ENCODE measurements at places on chromosomes 12 and 14. TPM values are rescaled to one million over a fixed set of nuclear protein-coding genes. Genes with fewer than 3 reads are reported as not detected.

DNA sequence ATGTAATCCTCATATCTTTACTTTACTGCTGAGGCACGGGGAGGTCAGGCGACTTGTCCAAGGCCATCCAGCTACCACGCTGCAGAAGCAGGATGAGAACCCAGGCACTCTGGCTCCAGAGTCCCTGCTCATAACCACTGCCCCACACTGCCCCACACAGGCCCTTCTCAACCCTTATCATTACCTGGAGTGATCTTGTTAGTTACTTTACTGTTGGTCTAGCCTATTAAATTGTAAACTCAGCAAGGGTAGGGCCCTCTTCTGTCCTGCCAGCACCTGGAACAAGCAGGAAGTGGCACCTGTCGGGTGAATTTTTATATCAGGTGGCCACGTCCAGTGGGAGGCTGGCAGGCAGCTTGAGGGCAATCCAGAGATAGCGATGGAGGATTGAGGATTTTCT, 12.2 kb downstream of the FAIM2 start:
- DNase-seq = no peak

GPR132 gene
- 0.48 TPM for total RNA-seq

CISTR gene
- total RNA-seq = 1.0 TPM

ATF7IP gene
- total RNA-seq = 66.0 TPM

- no peak for DNase-seq
Observed at GRCh38 chr12:48981757-48982157, 3.6 kb downstream of the WNT1 start.

GRCh38 chr14:72907886-72908285, 14.0 kb upstream of the DPF3 start:
- no peak for DNase-seq

CFAP73 gene
- 0.40 TPM for total RNA-seq

DNA sequence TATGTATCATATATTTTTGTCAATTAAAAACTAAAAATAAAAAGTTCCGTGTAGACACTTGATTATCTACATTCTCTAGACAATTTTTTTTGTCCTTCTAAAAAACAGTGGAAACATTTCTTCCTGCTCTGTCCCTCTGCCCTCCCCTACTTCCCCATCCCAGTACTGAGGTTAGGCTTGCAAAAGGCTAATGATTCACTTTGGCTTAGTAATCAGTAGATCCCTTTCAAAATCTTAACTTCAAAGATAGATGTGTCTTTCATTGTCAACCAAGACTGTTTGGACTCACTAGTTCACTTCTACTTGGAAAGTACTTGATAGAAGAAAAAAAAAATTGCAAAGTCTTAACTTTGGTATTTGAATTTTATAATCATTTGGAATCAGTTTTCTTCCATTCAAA, 3.8 kb downstream of the SETD3 start:
- no peak for DNase-seq

- no peak for DNase-seq
Observed at GRCh38 chr12:46832130-46832704, 6.4 kb upstream of the SLC38A4 start.

BCL2L14 gene
- not detected for total RNA-seq

PLA2G1B gene
- total RNA-seq = not detected

- no peak for DNase-seq
Observed at GRCh38 chr12:110577864-110578693, 5.0 kb downstream of the PPTC7 start.

TROAP gene
- total RNA-seq = not detected

DNA sequence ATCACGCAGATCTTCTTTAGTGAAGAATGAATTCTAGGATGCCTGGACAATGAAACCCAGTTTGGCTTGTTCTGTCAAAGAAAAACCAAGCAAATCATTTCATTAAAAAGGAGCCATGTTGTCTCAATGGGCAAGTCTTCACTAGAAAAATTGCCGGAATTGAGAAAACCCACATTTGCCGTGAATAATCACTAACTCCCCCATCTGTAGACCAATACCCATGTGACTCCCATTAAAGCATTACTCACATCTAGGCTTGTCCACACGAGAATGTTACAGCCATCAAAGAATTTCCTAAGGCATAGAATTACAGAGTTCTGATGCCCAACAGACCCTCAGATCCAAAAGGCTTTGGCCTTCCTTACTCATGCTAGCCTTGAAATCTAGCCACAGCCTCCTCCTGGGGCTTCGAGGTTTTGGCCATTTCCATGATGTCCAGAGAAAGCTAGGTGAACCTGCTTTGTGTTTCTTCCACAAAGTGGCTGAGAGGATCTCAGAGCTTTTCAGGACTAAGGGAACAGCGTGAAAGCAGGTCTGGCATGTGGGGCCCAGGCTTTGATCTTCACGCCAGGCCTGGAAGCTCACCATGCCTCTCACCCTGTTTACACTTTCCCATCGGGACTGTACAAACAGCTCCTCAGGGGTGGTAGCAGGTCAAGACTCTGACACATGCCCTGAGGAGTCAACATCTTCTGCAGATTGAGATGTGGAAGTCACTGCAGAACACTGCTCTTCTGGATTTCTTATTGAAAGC, 12.1 kb downstream of the SLC7A8 start:
- no peak for DNase-seq

DNA sequence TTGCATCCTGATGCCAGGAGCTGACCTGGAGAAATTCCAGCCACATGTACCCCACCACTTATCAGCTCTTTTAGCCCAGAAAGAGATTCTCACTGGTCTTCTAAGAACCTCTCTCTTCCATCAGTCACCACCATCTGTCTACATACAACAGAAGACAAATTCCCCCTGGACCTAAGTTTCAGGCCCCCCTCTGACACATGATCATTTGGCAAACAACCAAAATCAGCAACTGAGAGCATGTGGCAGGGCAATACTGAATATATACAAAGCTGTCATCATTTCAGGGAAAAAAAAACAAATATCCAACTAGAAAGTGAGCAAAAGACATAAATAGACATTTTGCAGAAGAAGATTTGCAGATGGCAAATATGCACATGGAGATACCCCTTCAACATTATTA, 180.2 kb downstream of the FOXN3 start:
- no peak for DNase-seq

TOMM20L gene
- not detected for total RNA-seq

B4GALNT3 gene
- total RNA-seq = 8.4 TPM

GLT1D1 gene
- 28.6 TPM for total RNA-seq

- DNase-seq = no peak
Observed at GRCh38 chr14:53884601-53885000, 72.0 kb downstream of the BMP4 start.

KRT8 gene
- total RNA-seq = not detected

RGS6 gene
- total RNA-seq = 42.4 TPM

ANG gene
- 1.8 TPM for total RNA-seq

REC8 gene
- total RNA-seq = 25.3 TPM

IL31 gene
- not detected for total RNA-seq

- DNase-seq = no peak
Observed at GRCh38 chr12:116524964-116525379, 34.2 kb upstream of the MAP1LC3B2 start.

DNA sequence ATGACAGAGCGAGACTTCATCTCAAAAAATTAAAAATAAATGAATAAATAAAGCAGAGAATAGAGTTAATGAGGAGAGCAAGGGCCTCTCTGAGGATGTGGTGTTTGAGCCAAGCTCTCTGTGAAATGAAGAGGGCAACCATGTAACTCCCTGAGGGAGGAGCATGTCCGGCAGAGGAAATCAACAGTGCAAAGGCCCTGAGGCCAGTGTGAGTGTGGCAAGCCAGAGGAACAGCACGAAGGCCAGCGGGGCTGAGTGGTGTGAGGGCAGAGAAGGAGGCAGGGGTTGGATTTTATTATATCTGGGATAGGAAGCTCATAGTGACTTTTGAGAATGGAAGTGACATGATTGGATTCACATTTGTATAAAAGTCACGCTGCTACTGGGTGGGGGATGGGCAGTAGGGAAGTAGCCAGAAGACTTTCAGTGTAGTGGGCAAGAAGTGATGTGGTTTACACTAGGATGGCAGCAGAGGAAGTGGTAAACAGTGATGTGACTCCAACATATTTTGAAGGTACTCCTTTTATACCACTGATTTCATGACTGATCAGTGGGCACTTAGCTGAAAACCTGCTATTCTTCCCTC, 10.3 kb upstream of the LRP1-AS start:
- no peak for DNase-seq

DNA sequence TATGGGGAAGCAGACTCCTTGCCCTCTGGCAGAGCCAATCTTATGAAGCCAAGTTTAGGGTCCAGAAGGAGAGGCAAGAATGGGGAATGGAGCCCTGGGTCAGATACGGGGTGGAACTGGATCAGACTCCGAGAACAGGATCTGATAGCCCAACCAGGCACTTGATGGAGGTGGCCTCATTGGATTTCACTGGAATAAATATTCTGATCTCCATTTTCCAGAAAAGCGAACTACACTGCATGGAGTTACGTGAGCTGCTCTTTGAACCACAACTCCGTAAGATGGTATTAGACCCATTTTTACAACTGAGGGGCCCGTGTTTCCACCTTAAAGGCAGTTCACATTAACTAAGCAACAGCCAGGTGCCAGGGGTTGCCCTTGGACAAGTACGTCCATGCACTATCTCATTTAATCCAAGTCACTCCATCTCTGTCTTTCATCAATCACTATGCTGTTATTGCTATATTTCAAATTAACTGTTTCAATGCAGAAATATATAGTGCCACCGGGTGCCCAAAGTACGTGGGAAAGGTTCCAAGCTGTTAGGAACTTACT, 155.2 kb downstream of the BCL11B start:
- DNase-seq = no peak

GRCh38 chr14:54480830-54481562, 7.8 kb downstream of the GMFB start:
- no peak for DNase-seq

- DNase-seq = no peak
Observed at GRCh38 chr12:102812344-102812743, 104.7 kb downstream of the PAH start.

- no peak for DNase-seq
Observed at GRCh38 chr12:127648321-127648720, 618.6 kb upstream of the TMEM132C start.

GRCh38 chr14:61398221-61398620, 76.8 kb downstream of the PRKCH start:
- DNase-seq = no peak

CDCA4 gene
- total RNA-seq = 3.1 TPM

- no peak for DNase-seq
Observed at GRCh38 chr12:71840231-71840847, 780 bp downstream of the TBC1D15 start.
